ENCODE measurements at places on chromosomes 3 and 15. TPM values are rescaled to one million over a fixed set of nuclear protein-coding genes. Genes with fewer than 3 reads are reported as not detected.

Gene COL6A5
- total RNA-seq: not detected

Gene EXD1
- not detected for total RNA-seq

DNA sequence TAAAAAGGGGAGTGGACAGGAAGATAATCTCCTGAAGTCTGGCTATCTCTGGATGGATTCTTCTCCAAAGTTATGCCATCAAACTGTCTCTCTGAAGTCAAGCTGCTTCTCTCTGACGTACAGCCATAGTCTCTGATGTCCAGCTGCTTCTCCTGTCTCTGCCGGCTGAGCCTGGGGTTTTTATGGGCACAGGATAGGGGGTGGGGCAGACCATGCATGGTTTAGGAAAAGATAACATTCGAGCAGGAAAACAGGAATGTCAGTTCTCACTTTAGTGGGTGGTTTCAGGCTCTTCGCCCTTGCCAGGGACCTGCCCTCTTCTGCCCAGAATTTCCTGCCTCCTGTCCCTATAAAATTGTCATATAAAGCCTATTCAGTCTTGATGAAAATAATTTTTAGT is 110.9 kb upstream of the ROBO1 start:
- no peaks in the 10 kb centered on the region for H3K4me1 ChIP-seq
- no peaks in the 10 kb centered on the region for H3K36me3 ChIP-seq
- H3K27ac ChIP-seq: no peak overlapping the region
- no peak overlapping the region for H3K4me3 ChIP-seq

GRCh38 chr3:150359381-150359780 is 48.7 kb upstream of the TSC22D2 start:
- no peaks in the 10 kb centered on the region for H3K36me3 ChIP-seq
- no peak overlapping the region for H3K4me3 ChIP-seq
- H3K27ac ChIP-seq: no peak overlapping the region
- H3K4me1 ChIP-seq: no peaks in the 10 kb centered on the region

All from activated CD8-positive, alpha-beta T cell treated with anti-CD3 and anti-CD28 coated beads, Interleukin-2, amount 10 ng/mL, durations not matched to agents 7 days and 5 days (primary cell).